ENCODE measurements at places on chromosomes 5 and 9.

GRCh38 chr5:76380346-76381066, 22.6 kb upstream of the IQGAP2 start:
- no peaks in the 10 kb centered on the region for H3K36me3 ChIP-seq
- H3K27ac ChIP-seq = no peak overlapping the region
- H3K4me1 ChIP-seq = peaks cover 3% of the 10 kb centered on the region
- no peak for DNase-seq
- no peaks in the 10 kb centered on the region for H3K27me3 ChIP-seq

GRCh38 chr9:79357616-79358015, 214.1 kb upstream of the TLE4 start:
- no peak overlapping the region for H3K27ac ChIP-seq
- H3K27me3 ChIP-seq = no peaks in the 10 kb centered on the region
- no peak for DNase-seq
- peaks cover under 1% of the 10 kb centered on the region for H3K4me1 ChIP-seq

GRCh38 chr5:72518001-72518683, 10.9 kb upstream of the ZNF366 start:
- H3K4me3 ChIP-seq = no peak overlapping the region
- DNase-seq = no peak
- no peak overlapping the region for H3K27ac ChIP-seq
- peaks cover 4% of the 10 kb centered on the region for H3K4me1 ChIP-seq

GRCh38 chr9:135850737-135851136, 56.6 kb downstream of the CAMSAP1 start:
- DNase-seq = no peak
- H3K4me1 ChIP-seq = no peaks in the 10 kb centered on the region
- no peak overlapping the region for H3K4me3 ChIP-seq
- H3K27me3 ChIP-seq = no peaks in the 10 kb centered on the region
- peaks cover 30% of the 10 kb centered on the region for H3K36me3 ChIP-seq
- no peak overlapping the region for H3K27ac ChIP-seq

DNA sequence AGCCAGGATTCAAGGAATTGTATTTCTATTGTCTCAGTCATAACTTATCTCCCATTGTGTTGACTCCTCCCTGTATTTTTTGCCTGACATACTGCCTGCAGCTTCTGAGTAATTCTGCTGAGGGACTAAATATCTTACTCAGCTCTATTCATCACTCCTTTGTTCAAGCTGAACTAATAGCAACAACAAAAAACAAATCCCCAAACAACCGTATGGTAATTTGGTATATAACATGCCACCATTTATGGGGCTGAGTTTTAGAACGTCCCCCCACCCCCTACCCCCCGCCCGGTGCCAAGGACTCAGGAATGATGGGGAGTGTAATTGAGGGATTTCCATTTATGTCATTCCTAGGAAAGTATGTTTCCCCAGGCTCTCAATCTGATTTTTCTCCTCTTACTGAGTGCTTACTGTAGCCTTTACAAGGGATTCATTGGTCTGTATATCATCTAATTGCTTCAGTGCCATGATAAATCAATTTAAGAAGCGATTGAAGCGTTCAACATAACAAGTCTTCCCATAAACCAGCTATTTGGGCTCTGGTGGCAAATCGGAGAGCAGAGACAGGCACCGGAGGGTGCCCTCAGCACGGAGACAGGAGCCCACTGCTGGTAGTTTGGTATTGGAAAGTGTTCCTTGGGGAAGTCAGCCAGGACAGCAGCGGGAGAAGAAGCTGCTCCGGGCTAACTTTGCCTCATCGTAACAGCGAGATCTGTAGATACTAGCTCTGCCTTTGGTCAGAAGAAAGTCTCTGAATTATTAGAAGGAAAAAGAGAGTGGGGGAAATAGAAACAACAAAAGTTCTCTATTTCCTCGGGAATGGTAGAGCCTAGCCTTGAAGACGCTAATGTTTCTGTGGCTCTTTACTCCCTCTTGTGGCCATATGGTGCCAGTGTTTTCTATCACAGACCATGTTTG, 40.7 kb upstream of the HSD17B4 start:
- no peaks in the 10 kb centered on the region for H3K36me3 ChIP-seq
- DNase-seq = peak; percentile 65
- peak overlapping the region; percentile 58 for H3K4me3 ChIP-seq
- no peak overlapping the region for H3K27ac ChIP-seq
- H3K27me3 ChIP-seq = no peaks in the 10 kb centered on the region

DNA sequence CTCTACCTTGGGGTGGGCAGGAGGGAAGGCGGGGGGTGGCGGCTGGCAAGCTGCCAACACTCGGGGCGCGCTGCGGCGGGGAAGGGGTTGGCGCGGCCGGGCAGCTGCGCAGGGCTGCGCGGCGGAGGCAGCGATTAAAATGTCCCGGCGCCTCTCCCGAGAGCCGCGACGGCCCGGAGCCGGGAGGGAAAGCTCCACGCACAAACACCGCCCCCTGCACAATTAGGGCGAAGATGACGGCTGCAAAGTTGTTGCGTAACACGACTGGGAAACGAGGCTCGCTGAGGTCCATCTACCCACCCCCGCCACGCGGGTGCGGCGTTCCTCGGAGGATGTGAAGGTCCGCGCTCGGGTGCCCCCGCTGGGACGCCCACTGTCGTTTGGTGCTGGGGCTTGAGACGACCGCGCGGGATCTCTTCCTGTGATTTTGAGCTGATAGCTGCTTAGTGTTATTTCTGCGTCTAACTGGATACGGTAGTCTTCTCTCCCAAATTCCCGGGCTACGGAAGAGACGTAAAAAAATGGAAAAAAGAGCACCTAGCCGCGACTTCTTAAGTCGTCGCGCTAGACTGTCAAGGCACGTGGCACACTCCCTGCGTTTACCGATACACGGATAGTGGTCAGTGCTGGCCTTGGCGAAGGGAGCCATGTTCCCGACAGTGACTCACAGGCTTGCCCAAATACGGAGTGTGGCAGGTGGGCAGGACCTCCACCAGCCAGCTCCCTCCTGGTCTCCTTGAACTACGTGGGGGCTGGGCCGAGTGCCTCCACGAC, 958 bp upstream of the NFIL3 start:
- H3K4me3 ChIP-seq = peak overlapping the region; percentile 58
- no peak overlapping the region for H3K27ac ChIP-seq
- H3K27me3 ChIP-seq = peaks cover 23% of the 10 kb centered on the region
- peak; percentile 67 for DNase-seq

All from H1 (cell line).